ENCODE measurements at places on chromosomes 4 and X.

DNA sequence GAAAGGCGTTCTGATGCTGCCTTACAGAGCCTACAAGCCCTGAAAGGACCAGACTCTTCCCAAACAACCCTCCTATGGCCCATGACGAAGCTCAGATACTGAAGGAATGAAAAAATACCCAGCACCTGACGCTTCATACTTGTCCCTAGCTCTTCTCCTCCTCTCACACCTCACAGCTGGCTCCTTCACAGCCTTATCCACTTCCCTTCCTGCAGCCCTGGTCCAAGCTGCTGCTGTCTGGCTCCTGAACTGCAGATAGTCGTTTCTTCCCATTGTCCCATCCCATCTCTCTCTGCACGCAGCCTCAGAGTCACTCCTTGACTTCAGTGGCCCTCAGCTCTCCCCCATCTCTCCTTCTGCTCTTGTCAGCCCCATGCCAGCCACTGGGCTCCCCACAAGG, 56.6 kb downstream of the FAM193A start:
- DNase-seq, result no peak

DNA sequence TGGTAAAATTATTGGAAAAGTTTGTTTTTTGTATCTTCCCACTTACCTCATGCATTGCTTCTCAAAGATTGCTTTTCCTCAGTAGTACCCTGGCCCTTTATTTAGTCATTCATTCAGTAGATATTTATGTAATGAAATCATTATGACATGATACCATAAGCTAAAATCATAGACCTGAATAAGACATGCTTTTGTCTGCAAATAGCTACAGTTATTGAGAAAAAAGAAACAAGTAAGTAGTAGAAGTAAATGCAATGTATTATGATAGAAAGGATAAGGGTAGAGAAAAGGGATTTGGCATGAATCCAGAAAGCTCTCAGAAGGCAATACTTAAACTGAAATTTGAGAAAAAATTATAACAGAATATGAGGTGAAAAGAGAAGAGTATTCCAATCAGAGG, 352.5 kb downstream of the GPM6A start:
- no peak for DNase-seq

DNA sequence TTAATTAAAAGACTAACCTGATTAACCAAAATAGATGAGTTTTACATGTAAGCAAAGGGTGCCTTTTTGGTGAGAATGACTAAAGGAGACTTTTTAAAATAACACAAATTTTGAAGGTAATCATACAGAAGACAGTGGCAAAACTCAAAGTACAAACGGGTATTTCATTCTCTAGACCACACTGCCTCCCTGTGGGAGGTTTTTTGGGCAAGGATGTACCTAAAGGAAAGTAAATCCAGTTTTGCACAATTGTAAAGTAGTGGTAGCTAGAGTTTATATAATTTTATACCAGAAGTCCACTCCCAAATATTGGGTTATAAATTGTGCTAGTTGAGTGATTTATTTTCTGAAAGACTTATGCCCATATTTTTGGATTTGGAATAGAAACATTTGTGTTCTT, 201.0 kb downstream of the PAPSS1 start:
- no peak for DNase-seq

GRCh38 chr4:12880844-12881243, 603.3 kb downstream of the RAB28 start:
- DNase-seq, result no peak

DNA sequence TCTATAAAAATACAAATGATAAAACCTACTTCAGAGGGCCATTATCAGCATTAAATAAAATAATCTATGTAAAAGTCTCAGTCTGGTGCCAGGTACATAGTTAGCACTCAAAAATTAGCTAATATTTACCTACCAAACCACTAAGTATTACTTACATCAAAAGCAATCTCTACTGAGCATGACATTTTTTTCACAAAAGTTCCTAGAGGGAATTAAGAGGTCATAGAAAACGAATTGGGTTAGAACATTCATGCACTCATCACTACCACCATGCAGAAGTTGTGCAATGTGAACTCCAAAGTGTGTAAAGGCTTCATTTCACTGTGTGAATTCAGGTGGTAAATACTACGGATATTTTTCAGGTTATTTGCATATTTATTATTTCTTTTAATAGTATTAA, 209.5 kb upstream of the FGF13 start:
- no peak for DNase-seq

DNA sequence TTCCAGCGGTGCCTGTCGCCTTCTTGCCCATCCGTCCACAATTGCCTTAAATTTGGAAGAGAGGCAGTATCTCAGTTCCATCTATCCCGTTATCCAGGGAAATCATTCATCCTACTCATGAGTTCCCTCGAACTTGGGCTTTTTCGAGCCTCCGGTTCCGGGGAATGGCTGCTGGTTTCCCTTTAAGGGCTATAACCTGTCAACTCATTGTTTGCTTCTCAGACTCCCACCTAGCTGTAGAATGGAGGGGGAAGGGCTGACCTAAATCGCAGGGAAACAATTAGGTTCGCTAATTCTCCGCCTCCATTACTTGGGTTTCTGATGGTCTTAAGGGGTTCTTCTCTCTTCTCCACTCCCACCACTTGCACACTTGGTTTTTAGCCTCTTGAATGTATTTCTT, 1.2 kb downstream of the UCHL1 start:
- no peak for DNase-seq

GRCh38 chr4:78758085-78758484, 18.1 kb upstream of the BMP2K start:
- DNase-seq, result no peak

DNA sequence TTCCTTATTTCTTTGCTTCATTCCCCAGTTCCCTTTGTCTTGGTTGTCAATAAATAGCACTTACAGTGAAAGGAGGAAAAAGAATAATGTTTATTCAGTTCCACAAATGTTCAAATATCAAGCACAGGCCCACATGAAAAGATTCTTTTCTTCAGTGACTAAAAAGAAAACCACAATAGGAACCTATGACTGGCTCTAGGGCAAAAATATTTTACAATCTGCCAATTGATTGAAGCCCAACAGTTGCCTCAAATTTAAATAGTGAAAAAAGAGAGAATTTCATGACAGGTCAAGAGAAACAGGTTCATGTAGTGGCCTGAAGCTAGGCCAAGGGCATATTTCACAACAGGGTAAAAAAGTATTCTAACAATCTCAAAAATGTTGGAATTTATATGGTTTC, 553.8 kb downstream of the CENPC start:
- no peak for DNase-seq

DNA sequence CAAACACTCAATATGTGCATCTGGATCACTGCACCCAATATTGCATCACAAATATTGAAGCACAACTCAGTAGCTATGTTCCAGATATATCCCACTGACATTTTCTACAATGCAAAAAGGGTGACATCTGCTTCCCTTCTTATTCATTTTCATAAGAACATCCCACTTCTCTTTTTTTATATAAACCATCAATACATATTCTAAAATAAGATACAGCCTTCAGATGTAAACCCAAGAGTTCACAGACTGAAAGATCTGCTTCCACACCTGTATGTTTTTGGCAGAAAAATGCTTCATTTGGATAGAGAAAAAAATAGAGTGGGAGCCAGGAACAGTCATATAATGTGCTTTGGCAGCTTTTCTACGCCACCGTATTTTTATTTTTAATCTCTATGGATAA, 815.6 kb upstream of the ADGRL3 start:
- DNase-seq, result no peak

GRCh38 chr4:3079694-3080123, 5.2 kb downstream of the HTT start:
- DNase-seq, result no peak

DNA sequence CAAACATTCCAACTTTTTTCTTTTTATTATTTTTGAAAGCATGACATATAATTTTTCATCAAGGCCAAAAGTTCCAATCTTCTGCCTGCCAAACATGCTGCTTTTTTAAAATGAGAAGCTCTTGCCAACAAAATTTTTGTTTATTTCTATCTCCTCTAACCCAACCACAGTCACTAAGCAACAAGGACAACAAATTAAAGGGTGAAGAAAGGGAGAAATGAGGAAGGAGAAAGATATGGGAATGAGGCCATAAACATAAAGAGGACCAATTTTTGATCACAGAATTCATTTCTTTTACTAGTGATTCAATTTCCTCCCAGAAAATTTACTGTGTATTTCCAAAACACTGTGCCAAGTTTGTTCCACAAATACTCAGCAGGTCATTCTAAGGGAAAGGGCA, 537.0 kb upstream of the DIAPH2 start:
- DNase-seq, result no peak
